NCI-H226 (cell line): ENCODE measurements at places on chromosomes 5 and 9.
A peak's percentile ranks its signal among the peaks of the same experiment; 100 is the strongest.

DNA sequence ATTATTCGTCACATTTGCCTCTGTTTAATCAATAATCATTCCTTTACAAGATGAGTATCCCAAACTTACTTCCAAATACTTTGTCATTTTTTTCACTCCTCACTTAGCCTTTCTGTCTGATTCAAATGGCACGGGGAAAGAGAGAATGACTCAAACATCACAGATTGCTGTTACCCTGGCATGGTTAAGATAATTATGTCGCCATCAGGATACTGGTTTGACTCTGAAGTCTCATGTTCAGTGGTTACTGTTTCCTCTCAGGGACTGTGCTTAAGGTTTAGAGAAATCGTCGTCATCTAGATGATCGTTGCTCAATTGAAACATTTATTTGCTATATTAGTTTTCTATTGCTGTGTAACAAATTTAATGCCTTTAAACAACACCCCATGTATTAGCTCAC is 45.2 kb upstream of the RAD23B start:
- DNase-seq = no peak

- no peak for DNase-seq
These were observed 1225.7 kb upstream of the WWC1 start for GRCh38 chr5:167065794-167066193.

DNA sequence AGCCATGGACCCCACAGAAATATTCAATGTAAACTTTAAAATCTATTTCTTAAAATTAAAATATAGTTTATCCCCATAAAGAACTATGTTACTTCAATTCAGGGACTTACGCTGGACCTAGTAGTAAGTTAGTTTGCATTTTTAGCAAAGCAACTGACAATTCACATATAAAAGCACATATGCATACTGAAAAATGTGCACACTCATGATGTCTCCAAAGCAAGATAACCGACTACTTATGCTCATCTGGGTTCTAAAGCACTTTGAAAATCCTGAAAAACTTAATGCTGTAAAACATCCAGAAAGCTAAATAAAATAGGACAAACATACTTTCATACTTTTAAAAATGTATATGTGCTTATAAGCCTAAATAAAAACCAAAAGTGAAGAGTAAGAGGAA is 264.4 kb upstream of the GAS1 start:
- DNase-seq = no peak

DNA sequence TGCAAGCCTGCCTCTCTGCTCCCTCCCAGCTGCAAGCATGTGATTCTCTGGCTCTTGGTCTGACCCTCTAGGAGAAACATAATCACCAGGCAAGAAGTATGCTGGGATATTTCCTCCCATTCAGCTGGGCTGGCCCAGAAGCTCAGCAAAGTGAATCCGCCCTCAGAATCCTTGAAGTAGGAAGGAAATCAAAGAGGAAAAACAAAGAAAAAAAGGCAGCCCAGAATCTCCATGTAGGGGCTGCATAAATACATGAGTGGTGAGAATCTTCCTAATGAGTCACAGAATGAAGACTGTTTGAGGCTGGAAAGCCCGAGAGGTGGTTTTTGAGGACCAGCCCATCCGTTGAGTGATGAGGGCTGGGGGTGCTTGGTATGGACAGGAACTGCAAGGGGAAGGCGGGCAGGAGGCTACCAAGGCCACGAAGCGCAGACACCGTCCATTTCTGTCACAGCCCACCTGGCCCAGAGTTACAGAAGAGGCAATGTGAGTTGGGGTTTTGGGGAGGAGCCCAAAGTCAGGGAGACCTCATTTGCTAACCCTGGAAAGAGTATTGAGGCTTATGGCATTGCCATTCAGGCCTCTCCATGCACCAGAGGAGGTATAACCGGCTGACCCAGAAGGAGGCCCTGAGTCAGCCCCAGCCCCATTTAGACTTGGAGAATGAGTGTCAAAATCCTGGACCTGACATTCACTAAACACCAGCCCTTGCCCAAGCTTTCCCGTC is 33.4 kb upstream of the TGFBR1 start:
- no peak for DNase-seq

GRCh38 chr5:102958481-102959011 is 161.4 kb downstream of the GIN1 start:
- DNase-seq = peak; percentile 35

GRCh38 chr5:166722939-166723338 is 1568.5 kb upstream of the WWC1 start:
- peak; percentile 80 for DNase-seq

DNA sequence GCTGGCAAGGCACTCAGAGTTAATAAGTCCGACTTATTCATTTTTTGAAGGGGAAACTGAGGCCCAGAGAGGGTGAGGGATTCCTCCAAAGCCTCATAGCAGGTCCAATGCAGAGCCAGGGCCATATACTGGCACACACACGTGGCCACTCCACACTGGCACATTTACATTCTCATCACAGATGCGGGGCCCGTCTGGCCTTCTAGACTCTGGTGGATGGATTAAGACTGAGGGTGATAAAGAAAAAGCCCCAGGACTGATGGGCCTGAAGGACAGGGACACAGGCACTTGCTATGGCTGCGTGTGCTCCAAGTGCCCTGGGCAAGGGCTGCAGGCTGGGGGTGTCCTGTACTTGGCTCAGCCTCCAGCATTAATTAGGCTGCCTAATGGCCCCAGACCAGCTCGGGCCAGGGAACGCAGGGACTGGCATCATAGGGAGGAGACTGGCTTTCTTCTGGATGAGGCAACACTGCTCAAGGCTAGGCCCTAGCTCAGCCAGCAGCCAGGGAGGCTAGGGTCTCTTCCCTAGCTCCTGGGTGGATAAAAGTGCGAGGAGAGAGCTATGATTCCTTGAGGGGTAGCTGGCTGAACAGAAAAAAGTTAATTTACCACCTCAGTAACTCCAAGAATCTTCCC is 28.5 kb upstream of the CSF1R start:
- no peak for DNase-seq
